Endothelial cell of umbilical vein (primary cell): ENCODE measurements at places on chromosomes 16 and 17.

DNA sequence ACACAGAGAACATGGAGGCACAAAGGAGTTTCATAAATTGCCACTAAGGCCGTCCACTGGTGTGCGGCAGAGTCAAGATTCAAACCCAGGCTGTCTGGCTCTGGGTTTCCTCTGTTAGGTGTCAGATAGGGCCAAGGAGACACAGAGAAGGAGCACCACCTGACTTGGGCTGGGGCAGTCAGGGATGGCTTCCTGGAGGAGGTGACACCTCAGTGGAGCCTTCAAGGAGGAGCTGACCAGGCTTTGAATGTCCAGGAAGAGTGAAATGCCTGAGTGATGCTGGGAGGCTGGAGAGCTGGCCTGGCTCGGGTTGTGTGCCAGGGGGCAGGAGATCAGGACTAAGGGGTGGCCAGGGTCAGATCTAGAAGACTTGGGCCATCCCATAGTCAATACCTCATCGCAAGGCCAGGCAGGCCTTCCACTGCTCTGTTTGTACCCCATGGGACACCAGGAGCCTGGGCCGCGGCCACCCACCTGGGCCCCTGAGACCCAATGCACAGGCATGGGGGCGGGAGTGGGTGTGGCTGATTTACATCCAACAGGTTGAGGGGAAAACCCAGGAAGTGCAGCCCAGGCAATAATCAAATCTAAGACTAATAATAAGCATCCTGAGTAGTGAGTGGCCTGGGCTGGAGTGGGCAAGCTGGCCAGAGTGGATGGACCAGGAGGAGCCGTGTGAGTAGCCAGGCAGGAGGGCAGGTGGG is 73.7 kb downstream of the USP22 start:
- DNase-seq, result no peak

DNA sequence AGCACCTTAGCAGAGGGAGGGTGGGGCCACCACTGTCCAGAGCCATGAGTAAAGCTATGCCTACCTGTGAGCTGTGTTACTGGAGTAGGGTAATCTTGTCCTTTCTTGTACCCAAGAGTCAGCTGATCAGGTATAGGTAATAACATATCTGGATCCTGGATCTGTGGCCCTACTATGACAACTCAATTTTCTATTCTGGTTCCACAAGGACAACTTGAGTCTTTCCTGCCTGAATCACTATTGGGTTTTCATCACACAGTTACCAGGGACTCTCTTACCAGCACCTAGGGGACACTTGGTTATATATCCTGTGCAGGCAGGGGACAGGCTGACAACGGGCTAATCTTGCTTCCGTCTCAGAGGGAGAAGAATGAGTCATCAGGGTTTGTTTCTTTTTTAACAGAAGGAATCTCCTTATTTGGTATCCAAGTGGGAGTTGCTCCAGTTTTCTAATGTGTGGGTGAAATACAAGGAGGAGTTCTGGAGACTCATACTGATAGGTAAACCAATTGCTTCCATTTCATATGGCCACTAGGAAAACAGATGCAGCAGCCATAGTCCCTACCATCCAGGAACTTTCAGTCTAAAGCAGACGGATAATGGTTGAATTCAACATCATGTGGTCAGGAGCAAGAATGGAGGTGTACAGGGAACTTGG is 6.8 kb downstream of the ZNF267 start:
- DNase-seq, result peak; percentile 66

DNA sequence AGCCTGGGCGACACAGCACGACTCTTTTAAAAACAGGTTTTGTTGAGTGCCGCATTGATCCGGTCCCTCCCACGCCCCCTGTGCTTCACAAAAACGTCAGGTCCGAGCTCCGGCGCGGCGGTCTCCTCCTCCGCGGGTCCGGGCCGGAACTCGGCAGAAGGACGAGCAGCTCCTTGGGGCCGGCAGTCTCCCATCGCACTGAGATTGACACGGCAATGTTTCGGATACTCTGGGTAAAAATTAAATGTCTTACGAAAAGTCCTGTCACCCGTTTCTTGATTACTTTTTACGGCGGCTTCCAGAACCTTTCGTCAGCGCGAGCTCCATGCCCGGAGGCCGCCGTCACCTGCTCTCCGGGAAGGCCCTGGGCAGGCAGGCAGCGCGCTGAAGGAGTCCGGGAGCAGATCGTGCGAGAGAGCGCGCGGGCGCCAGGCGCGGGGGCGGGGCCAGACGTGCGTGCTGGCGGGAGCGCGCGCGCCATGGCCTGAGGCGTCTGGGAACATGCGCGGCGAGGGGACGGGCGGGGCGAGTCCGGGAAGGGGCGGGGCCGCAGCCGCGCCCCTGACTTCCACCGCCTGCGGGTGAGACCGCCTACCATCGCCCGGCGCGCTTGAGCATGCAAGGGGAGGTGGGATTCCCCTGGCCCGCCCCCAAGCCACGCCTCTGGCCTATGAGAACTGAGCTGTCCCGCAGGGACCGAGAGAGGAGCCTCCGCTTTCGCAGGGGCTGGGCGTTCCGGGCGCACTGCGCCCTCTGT is 11.7 kb upstream of the SRL start:
- peak; percentile 99 for DNase-seq

DNA sequence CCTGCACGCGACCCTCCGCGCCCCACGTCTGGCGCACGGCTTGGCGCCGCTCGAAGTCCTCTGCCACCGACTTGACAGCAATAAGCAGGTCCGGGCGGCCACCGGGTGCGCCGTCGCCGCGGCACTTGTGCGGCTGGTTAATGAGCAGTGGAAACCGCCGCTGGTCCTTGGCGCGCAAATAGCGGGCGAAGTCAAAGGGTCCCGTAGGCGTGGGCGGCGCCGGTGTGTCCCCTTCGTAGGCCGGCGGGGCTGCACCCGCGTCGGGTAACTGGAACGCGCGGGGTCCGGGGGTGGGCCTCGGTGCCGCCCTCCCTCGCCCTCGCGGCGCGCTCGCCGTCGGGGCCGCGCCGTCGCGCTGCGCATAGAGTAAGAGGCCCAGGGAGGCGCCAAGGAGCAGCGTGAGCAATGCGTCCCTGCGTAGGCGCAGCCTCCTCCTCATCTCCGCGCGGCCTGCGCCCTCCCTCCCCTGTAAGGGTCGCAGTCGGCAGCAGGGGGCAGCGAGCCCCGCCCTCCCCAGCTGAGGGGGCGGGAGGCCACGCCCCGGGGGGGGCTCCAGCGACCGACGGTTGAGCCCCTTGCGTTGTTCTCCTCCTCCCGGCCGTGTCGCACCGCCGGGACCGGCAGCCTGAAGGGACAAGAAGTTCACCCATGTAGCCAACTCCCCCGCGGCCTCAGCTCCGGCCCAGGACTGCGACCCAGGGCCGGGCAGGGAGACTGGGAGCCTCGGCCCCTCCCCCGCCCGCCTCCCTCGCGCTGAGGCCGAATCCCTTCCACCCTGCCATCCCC is 558 bp downstream of the B3GNT9 start:
- DNase-seq, result peak; percentile 63

DNA sequence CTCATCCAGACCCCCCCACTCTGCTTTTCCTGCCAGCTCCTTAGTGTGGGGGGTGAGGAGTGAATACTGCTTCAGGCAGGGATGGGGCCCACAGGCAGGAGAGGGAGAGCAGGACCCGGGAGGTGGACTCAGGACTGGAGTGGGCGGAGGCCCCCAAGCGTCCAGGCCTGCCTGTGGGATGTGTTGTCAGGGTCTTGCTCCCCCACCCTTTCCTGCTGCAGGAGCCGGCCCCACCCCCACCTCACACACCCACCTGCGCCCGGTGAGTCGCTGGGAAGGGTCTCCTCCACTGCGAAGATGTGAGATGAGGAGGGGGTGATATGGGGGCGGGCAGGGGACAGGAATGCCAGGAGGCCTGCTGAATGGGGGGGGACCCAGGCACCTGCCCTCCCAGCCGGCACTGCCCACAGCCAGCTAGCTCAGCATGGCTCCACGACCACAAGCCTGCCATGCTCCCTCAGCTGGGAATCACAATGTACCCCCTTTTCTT is 1.1 kb downstream of the FAM171A2 start:
- DNase-seq, result peak; percentile 14

- no peak for DNase-seq
These were observed 3.3 kb downstream of the GRN start for GRCh38 chr17:44348234-44348987.

DNA sequence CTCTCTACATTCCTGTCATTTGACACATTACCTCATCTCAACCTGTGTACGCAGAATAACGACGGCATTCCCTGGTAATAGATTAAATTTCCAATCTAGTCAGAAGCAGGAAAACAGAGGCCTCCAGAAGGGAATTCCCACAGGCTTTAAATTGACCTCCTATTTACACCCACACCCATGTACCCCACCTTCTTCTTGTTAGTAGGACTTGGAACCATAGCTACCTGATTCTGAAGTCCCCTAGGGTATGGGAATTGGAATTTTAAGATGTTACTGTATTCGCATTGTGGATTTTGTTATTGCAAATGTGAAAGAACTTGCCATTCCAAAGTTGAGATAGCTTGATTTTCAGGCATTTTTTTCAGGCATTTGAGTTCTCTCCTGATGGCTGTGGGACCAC is 377.5 kb upstream of the DYNLRB2 start:
- no peak for DNase-seq

DNA sequence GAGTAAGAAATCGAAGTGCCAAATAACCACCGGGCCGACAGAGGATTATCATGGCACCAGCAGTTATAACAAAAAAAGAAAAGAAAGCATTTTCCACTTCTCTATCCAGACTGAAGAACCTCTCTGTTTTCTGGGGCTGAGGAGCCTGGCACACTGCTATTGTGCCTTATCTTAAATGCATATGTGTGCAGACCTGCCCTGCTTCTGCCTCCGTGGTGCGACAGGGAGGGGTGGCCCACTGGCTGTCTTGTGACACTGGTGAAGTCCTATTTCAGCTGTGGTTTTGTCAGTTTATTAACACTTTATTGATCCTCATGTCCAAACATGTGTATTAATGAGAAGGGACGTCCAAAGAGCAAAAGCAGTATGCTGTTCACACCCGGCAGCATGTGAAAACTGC is 55.4 kb downstream of the CDK5R1 start:
- DNase-seq, result no peak

GRCh38 chr17:69433093-69433492 is 18.6 kb downstream of the MAP2K6 start:
- no peak for DNase-seq

DNA sequence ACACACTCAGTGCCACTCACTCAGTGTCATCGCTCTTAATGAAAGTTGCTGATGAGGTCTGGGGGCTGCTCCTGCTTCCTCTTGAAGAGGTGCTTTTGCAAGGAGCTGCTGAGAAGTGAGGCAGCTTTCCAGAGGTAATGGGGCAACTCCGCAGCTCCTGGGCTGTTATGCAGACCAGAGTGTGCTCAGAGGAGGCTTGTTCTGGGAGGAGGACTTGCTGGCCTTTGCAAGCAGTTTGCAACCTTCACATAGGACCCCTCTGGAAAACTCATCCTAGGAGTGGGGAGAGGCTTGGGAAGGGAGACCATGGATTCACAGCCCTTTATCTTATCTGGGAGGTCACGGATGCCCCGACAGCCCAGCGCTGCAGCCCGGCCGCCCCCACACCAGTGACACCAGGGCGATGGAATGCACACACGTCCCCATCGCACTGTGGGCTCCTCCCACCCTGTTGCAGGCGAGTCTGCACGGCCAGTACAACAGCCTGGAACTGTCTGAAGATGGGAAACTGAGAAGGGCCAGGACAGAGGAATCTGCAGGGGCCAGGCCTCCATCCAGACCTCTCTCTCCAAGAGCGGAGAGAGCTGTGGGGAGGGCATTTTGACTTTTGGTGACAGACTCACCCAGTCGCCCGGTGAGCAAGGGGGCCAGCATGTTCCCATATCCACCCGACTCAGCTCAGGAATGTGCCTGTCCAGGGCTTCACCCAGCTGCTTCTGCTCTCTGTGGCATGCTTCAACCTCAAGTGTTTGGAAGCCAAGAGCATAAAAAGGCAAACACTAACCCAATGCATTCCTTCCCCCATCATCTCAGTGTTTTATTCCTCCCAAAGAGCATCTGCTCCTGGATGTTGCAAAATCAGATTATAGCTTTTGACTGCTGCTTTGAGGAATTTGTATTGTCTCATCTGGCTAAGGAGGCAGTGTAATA is 78.6 kb upstream of the ZNF469 start:
- no peak for DNase-seq

DNA sequence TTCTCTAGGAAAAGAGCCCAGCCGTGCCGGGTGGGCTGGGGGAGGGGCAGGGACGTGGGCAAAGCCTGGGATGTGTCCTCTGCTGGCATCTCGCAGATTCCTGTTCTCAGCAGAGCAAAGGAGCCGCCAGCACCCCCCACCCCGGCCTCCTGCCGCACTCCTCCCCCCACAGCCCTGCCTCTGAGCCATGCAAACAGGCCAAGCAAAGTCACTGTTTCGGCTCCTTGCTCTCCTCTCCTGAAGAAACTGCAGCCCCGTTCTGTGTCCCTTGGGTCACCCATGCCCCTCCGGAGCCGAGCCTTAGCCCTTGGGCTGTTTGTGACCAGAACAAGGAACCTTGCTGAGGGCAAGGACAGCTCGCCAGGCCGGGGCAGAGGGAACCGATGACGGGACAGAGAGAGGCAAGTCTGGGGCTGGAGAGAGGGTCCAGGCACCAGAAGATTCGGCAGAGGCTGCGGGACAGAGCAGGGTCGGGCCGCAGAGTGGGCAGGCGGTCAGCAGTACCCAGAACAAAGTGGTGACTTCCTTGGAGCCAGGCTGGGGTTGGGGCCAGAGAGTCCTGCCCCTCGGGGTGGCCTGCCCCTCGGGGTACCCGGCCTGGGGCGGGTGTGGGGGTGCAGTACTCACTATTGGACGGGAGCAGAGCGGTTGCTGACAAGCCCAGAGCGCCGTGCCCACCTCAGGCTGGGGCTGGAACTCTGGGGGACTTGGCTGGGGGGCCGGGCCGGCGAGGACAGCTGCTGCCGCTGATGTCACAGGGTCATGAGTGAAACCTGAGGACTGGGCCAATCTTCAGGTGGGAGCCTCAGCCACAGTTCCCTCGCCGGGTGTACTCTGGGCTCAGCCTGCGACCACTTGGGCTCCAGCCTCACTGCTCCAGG is 9.2 kb upstream of the PRR29 start:
- no peak for DNase-seq

- peak; percentile 6 for DNase-seq
These were observed 1.2 kb downstream of the HS3ST3B1 start for GRCh38 chr17:14302091-14302430.

GRCh38 chr17:82281502-82282238 is 8.2 kb upstream of the CSNK1D start:
- DNase-seq, result peak; percentile 29

DNA sequence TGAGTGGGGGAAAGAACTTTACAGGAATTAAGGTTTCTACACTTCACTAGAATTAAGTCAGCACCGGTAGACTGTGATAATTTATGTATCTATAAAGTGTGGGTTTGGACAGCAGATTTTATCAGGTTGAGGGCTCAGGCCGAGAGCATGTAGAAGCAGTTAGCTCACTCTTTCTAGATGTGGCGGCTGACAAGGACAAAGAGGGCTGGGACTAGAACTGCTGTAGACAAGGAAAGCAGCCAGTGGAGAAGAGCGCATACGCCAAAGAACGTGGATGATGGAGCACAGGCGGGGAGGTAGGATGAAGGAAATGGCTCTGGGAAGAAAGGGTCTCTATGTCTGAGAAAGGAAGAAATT is 504 bp upstream of the GOSR1 start:
- DNase-seq, result no peak

- DNase-seq, result no peak
These were observed 8.7 kb downstream of the MSL1 start for GRCh38 chr17:40130352-40131042.

DNA sequence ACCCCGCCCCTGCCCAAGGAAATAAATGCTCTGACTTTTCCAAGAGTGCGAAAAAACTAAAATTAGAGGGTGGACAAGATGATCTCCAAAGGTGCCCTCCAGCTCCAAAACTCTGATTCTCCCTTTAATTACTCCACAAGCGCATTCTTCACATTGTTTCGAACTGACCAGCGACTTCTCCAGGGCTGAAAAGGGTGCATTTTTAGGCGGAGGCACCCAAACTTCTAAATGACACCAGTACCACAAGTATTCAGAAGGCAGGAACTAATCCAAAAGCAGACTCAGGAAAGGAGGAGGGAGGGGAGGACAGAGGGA is 750 bp downstream of the ZFHX3 start:
- no peak for DNase-seq
